ENCODE measurements at places on chromosomes 5 and 9.

- no peak for DNase-seq
Measured at GRCh38 chr9:132415181-132415580, 5.2 kb downstream of the CFAP77 start.

DNA sequence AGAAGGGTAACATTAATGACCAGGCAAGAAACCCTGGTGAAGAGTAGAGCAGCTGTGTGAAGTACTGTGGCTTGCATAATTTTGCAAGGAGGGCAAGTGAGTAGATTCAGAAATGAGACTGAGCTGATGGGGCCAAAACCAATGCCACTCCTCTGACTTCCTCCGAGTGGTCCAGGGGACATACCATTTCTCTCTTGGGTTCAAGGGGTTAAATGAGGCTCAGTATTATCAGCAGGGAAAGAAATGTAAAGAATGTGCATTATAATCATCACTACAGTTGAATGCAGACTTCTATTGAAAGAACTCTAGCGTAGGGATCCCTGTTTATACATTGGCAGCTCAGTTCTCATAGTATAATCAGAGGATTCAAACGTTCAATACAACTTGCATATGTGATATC, 9.9 kb downstream of the POLR3G start:
- DNase-seq, result no peak

GRCh38 chr9:110947491-110948044, 90.7 kb downstream of the LPAR1 start:
- DNase-seq, result no peak

DNA sequence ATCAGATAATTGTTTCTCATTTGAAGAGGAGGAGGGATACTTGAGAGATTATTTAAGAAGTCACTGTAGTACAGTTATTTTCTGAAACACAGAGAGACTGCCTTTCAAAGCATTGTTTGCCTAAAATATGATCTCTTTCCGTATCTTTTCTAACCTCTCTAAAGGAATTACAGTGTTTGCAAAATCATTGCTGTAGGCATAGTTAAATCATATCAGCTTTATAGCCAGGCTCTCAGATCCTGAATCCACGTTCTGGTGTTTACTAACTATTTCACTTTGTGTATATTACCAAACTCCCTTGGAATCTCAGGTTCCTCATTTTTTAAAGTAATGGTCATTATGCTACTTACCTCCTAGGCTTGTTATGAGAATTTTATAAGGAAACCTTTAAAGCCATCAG, 1151.6 kb upstream of the CDH9 start:
- no peak for DNase-seq

DNA sequence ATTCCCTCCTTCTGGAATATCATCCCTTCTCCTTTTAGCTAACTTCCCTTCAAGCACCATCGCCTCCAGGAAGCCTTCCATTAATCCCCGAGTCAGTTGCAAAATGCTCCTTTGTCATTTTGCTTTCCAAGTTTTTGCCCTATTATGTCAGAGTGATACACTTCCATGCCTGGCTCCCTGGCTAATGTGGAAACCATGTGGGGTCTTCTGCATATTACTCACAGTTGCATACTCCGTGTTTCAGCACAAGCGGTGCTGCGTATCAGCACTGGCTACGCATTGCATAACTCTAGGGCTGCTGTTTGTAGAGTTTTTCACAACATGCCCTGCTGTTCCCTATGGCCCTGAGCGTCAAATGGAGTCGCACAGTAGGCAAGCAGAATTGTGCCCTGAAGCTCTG, 1.9 kb downstream of the TEX53 start:
- DNase-seq, result no peak

GRCh38 chr9:125747765-125748445, 732 bp downstream of the PBX3 start:
- DNase-seq, result peak; percentile 68

DNA sequence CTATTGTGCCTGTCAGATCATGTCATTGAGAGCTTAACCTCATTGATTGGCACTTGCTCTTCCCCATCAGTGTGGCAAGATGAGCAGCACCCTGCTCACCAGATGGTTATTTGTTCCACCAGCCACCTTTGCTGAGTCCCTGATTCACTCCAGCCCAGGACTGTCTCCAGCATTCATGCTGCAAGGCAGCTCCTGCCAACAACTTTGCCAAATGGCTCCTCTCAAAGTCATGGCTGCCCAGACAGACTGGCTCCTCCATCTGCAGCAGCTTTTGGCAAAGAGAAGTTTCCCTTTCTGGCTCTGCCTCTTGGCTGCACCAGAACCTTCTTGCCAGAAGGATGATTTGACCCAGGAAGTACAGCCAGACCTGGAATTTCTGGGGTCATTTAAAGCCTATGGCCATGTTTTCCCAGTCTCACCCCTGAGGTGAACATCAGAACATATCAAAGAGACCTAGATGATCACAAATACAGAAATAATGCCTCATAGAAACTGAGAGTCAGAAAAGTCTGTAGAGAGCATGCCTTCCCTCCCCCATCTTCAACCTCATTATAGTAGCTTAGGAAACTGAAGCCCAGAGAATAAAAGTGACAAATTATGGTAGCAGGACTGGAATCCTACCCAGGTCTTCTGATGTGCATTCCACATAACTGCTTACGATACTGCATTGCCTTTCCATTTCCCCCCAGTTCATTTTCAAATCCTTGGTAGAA, 10.4 kb downstream of the PPP2R2B start:
- DNase-seq, result no peak

- DNase-seq, result no peak
Measured at GRCh38 chr5:122656160-122656559, 118.7 kb upstream of the SNX2 start.

DNA sequence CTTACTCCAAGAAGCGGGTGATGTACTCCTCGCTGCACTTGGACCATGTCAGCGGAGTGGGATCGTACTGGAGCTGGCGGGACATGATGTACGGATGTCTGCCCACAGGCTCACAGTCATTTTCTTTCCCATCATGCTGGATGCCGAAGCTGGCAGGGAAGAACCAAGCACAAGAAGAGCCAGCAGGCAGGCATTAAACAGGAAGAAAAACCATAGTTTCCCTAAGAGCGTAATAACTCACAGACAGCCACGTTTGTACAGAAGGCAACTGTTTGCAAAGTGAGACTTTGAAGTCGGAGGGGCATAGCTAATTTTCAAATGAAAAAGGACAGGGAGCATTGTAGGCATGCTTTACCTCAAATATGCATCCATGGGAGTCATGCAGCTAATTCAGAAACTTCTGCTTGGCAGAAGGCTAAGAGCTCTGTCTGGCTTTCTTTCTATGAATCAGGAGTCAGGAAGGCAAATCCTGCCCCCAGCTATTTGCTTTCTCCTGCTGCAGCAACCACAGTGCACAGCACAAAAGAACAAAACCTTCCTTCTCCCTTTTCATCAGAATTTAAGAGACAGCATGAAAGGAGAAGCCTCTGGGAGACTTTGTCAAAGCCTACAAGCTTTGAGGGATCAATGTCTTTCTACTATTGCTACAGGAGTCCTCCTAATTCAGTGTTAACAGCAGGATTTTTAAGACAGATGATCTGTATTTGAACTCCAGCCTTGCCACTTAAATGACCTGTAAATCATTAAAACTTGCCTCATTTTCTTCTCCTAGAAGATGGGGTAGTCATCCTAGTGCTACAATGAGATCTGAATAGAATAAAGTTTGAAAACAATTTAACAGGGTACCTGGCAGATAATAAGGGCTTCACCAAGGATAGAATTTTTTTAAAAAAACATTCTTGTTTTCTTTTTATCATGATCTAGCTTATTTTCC, 209.1 kb downstream of the TARS1 start:
- DNase-seq, result no peak

DNA sequence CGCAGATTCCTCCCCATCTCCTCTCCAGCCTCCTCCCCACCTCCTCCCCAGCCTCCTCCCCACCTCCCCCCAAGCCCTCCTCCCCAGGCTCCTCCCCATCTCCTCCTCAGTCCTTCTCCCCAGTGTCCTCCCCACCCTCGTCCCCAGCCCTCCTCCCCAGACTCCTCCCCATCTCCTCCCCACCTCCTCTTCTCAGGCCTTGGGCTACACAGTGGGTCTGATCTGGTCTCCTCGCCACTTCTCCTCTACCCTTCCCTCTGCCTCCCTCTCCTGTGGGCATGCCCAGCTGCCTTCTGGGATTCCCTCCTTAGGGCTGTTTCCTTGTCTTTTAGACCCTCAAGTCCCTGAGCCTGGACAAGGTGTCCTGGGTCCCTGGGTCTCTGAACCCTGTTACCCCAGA, 28.3 kb downstream of the CXXC5 start:
- DNase-seq, result peak; percentile 30

- peak; percentile 26 for DNase-seq
Measured at GRCh38 chr5:152505442-152506042, 100.5 kb upstream of the NMUR2 start.

DNA sequence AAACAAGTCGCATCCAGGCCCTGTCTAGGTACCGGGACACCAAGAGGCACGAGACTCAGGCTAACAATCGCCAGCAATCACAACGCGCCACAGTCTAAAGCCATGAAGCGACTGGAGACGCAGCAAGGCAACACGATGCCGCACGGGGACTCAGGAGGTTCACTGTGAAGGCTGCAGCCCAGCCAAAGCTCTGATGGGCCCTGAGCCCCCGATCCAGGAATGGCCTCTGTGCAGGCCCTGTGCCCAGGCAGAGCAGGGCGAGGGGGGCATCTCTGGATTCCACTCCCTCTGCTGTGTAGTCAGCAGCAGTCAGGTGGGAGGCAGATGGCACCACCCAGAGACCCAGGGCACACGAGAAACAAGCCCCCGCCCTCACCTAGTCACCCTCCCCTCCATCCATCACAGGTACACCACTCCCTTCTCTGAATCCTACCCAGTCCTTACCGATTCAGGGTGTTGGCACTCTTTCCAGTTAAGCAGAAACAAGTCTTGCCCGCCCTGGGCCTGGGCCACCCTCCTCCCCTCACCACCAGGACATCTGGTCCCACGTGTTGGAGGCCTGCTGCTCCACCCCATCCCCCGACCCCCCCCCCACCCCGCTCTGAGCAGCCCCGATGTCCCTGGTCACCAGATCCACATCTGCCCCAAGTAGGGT, 1.1 kb downstream of the RALGDS start:
- peak; percentile 61 for DNase-seq

DNA sequence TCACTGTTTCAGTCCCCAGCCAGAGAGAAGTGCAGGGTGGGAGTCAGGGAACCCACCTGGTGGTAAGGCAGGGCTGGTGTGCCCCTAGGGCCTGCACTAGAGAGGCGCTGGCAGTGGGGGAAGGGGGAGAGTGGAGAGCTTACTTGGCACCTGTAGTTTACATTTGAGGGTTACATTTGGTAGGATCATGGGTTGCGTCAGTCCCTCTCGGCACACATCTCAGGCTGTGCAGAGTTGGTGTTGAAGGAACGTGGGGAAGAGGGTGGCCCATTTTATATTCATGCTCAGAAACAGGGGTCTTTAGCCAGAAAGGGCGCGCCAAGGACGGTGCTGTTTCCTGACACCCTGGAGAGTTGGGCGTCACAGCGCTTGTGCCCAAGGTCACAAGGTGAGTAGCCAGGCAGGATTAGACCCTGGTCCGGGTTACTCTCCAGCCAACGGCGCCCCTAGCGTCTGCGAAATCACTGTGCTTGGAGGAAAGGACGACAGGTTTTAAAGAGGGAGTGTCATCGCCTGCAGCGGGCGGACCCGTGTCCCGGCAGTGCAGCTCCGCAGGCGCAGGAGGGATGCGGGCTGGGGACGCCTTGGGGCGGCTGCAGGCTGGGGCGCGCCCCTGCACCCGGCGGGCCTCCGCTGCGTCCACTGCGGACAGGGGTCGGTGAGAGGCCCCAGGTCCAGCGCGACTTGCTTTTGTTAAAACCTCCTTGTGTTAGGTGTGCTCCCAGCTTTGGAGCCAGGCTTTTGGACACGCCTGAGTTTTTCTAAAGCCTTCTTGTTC, 272.6 kb downstream of the FANCC start:
- DNase-seq, result peak; percentile 65

- DNase-seq, result no peak
Measured at GRCh38 chr5:168347368-168348083, 56.1 kb downstream of the WWC1 start.

- no peak for DNase-seq
Measured at GRCh38 chr9:120924698-120925534, 1.7 kb downstream of the TRAF1 start.

DNA sequence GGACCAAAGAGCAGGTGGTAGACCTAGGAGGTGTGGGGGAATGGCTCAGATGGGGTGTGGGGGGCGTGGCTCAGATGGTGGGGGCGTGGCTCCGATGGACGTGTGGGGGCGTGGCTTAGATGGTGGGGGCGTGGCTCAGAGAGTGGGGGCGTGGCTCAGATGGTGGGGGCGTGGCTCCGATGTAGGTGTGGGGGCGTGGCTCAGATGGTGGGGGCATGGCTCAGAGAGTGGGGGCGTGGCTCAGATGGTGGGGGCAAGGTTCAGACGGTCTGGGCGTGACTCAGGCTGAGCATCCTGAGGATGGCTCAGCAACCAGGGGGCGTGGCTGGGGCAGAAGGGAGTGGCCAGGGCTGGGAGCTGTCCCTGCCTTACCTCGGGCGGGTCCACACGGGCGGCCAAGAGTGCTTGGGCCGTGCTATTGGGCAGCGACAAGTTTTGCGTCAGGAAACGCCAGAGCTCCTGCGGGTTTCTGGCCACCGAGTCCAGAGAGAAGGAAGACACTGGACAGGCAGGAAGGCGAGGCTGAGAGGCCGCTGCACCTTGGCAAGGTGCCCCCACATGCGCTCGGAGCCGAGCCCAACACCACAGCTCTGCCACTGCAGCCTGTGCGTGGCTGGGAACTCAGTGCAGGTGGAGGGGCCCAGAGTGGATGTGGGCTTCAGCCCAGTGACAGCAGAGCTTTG, 5.9 kb downstream of the ABCA2 start:
- DNase-seq, result peak; percentile 98

DNA sequence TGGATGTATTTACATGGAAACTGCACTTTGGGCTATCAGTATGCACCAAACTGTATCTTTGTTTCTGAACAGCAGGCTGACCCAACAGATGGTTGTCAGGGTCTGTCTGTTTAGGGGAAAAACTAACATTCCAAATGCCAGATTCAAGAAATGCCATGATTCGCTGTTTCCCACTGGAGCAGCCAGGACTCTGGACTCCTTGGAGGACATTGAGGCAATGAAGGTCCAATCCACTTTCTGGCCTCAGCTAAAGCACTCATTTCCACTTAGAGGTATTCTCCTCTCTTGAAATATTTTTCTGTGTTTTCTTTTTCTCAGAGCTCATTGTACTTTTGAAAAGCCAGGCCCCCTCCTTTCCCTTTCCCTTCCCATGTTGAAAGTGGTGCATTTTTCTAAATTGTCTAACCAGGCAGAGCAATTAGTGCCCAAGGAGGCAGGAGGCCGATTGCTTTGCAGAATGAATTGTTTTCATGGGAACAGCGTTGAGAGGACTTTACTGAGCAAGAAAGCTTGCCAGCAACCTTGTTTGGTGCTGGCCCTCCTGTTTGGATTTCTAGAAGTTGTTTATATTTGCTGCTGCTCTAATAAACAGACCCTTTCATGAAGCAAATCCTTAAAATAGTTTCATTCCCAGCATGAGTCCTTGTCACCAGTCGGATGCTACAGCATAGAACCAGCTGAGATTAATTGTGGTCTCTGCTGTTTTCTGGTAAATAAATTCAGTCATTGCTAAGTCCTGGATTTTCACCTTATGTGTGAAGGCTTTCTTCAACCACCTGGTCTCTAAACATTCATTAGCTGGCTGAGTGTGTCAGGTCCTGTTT, 132.8 kb upstream of the TAF11L2 start:
- DNase-seq, result no peak

GRCh38 chr9:134591082-134591571, 50.5 kb upstream of the COL5A1 start:
- DNase-seq, result no peak

All from mucosa of descending colon (tissue), 3 donors.